ENCODE measurements at places on chromosomes 6 and 20.

- no peak for DNase-seq
Observed at GRCh38 chr6:167129562-167129961, 6.7 kb downstream of the CCR6 start.

DNA sequence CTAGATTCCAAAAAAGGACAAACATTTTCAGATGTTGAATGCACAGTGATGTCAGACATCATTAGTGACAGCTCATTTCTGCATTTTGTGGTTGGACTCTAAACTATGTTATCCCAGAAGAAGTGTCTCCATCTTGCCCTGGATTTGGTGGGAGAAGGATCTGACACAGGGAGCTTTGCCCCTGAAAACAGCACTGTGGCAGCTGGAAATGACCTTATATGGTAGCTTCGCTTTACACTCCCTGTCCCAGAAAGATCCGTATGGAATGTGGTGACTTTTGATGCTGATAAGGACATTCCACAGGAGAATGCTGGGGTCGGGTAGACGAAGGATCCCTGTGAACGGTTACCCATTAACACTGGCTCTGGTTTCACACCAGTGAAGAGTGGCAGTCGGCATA, 87.2 kb upstream of the EDN1 start:
- DNase-seq, result no peak

GRCh38 chr6:111813677-111814310, 59.5 kb downstream of the FYN start:
- DNase-seq, result no peak

GRCh38 chr20:36644706-36645095, 1.3 kb downstream of the SLA2 start:
- no peak for DNase-seq

GRCh38 chr20:47269309-47270165, 87.0 kb downstream of the ZMYND8 start:
- DNase-seq, result peak; percentile 74

- no peak for DNase-seq
Observed at GRCh38 chr6:169577236-169577635, 124.6 kb downstream of the WDR27 start.

DNA sequence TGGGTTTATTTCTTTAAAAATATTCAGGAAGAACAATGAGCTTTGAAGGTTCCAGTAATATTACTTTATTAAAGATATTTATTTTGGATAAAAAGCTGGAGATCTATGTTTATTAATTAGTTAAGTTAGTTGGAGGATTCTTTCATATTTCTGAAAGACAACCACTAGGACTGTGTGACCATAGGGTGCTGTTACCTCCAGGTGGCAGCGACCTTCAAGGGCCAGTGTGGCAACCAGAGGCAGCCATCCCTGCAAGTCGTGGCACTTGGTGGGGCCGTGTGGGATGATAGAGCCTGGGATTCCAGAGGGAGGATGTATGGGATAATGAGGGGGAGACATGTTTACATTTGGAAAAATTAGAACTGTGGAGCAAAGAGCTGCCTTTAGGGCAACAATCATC, 95.5 kb upstream of the SCP2D1 start:
- DNase-seq, result no peak

GRCh38 chr6:35391240-35391968, 49.0 kb downstream of the PPARD start:
- peak; percentile 75 for DNase-seq

GRCh38 chr6:134258849-134259306, 59.0 kb downstream of the SGK1 start:
- DNase-seq, result no peak

- no peak for DNase-seq
Observed at GRCh38 chr6:22056398-22056797, 240.4 kb downstream of the PRL start.

DNA sequence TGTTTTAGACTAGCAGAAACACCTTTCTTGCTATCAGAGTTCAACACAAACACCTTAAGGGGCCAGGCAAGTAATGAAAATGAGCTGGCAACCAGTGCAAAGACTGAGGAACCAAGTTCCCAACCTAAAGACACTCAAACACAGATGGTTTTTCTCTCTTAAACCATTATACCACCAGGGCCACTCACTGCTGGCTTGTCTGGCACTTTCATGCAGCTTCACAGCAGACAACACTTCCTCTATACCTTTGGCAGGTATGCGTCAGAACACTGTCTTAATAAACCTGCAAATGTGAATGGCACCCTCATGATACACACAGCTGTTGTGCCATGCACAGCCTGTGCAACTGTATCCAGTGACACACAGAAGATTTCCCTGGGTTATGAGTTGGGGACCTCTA, 41.6 kb downstream of the NFATC2 start:
- no peak for DNase-seq

DNA sequence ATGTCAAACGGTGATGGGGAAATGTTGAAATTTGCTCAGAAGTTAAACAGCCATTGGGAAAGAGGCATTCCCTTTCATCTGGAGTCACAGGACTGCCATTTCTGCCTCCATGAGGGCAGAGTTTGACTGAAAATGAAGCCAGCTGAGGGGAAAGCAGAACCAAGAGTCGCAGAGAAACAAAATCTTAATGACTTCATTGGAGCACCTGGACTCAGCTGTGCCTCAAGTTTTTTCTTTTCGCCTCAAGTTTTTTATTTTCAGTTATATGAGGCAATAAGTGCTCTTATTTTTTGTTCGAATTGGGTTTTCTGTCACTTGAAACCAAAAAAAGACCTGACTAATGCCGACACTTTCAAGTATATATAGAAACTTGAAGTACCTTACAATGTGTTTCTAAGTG, 161.3 kb downstream of the PKHD1 start:
- no peak for DNase-seq

DNA sequence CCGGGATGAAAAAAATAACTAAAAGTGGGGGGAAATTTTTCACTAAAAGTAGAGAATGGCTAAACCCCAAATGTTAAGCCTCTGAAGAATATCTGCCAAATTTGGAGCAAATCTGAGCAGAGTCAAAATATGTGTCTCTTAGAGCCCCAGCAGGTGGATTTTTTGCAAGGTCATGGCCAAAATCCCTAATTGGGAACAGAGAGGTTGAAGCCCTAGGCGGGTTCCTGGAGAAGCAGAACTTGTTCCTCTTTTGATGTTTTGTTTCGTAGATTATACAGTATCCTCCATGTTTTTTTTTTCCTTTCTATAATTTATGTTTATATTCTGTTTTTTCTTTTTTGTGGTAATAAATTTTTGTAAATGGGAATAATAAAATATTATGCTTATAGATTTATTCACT, 94.4 kb downstream of the PLCB4 start:
- DNase-seq, result no peak

GRCh38 chr20:50222309-50223038, 31.8 kb downstream of the CEBPB start:
- DNase-seq, result no peak

GRCh38 chr6:25640891-25641290, 11.1 kb upstream of the SCGN start:
- DNase-seq, result no peak

DNA sequence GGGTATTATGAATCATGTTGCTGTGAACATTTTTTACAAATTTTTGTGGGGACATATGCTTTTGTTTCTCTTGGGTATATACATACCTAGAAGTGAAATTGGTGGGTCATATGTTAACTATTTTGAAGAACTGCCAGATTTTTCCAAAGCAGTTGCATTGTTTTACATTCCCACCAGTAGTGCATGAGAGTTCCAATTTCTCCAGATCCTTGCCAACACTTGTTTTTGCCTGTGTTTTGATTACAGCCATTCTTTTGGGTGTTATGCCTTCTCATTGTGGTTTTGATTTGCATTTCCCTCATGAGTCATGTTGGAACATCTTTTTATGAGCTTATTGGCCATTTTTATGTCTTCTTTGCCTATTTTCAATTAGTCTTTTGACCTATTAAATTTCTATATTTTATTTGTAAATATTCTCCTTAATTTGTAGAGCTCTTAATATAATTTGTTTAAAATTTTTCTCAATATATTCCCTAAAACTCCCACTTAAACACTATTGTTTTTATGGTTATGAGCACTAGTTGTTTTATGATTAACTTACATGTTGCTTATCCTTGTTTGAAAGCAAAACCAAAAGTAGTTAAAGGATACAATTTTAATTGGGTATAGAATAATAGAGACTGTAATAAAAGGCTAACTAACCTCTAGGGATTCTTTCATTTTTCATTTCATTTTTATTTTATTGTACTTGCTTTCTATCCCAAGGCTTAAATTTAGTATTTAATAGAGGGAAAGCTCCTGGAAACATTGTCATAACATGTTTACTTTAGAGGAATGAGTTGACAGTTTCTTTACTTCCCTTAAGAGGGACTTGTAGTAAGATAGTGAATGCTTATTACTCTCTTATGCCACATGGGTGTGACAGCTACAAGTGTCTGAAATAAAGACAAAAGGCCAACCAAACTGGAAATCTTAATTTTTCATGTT, 5.5 kb downstream of the UBR2 start:
- peak; percentile 74 for DNase-seq

DNA sequence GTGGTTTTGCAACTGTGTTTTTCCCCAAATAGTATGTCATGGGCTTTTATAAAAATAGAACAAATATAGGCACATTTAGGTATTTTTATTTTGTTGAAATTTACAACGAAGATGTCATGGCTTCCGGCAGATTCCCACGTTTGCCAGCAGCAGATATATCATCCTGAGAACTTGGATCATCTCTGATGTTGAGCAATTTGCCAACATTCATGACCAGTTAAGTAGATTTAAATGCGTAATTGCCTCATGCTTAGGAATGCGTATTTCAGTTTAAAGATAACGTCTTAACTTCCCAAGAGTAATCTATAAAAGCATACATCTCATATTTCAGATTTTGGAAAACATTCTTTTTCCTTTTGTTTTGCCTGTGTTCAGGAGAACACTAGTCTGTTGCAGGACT, 457.8 kb downstream of the QKI start:
- peak; percentile 92 for DNase-seq

- DNase-seq, result peak; percentile 90
Observed at GRCh38 chr6:11525468-11526155, 11.9 kb upstream of the TMEM170B start.

DNA sequence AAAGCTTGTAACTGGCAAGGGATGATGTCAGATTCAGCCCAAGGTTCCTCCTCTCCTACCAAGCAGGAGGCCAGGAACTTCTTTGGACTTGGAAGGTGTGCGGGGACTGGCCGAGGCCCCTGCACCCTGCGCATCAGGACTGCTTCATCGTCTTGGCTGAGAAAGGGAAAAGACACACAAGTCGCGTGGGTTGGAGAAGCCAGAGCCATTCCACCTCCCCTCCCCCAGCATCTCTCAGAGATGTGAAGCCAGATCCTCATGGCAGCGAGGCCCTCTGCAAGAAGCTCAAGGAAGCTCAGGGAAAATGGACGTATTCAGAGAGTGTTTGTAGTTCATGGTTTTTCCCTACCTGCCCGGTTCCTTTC, 14.4 kb downstream of the TNFAIP3 start:
- no peak for DNase-seq

DNA sequence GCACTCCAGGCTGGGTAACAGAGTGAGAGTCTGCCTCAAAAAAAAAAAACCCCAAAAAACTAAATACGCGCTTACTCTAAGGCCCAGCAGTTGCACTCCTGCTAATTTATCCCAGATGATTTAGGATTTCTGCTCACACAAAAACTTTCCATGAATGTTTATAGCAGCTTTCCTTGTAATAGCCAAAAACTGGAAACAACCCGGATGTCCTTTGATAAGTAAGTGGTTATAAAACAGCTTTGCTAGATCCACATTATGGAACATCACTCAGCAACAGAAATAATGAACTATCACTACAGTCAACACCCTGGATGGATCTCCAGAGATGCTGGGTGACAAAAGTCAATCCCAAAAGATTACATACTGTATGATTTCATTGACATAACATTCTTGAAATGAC, 220.4 kb upstream of the JARID2 start:
- DNase-seq, result no peak

DNA sequence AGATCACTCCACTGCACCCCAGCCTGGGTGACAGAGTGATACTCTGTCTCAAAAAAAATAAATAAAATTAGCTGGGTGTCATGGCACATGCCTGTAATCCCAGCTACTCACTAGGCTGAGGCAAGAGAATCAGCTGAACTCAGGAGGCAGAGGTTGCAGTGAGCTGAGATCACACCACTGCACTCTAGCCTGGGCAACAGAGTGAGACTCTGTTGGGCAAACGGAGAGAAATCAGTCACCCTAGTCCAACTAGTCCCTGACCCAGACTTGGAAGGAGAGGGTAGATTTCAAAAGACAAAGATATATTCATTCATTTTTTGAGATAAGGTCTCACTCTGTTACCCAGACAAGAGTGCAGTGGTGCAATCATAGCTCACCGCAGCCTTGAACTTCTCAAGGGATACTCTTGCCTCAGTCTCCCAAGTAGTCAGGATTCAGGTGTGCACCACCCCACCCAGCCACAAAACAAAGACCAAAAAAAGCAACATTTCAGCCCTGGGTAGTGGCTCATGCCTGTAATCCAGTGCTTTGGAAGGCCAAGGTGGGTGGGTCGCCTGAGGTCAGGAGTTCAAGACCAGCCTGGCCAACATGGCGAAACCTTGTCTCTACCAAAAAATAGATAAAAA, 26.2 kb upstream of the NCOA3 start:
- DNase-seq, result no peak

DNA sequence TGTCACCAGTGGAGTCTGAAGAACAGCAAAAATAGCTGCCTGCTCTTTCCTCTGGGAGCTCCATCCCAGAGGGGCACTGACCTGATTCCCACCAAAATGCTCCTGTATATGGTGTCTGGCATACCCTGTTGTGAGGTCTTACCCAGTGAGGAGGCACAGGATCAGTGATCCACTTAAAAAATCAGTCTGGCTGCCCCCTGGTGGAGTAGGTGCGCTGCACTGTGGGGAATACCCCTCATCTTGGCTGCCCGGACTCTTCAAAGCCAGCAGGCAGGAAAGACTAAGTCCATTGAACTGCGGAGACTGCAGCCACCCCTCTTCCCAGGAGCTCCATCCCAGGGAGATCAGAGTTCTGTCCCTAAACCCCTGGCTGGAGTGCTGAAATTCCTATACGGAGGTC, 230.9 kb upstream of the HTR1E start:
- no peak for DNase-seq

DNA sequence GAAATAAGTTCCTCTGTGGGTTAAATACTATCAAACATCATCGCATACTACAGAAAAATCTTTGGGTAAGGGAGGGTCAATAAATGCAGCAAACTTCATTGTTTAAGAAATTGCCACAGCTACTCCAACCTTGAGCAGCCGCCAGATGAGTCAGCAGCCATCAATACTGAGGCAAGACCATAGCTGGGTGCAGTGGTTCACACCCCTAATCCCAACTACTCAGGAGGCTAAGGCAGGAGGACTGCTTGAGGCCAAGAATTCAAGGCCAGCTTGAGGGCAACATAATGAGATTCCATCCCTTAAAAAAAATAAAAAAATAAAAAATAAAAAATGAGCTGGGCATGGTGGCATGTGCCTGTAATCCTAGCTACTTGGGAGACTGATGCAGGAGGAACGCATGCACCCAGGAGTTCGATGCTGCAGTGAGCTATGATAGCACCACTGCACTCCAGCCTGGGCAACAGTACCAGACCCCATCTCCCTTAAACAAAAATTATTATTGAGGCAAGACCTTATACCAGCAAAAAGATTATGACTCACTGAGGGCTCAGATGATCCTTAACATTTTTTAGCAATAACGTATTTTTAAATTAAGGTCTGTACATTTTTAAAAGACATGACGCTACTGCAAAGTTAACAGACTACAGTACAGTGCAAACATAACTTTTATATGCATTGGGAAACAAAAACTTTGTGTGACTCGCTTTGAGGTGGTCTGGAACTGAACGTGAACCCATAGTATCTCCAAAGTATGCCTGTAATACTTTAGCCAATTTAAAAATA, 8.8 kb downstream of the SRPK1 start:
- DNase-seq, result no peak

Data from adipocyte (in vitro differentiated cells).